Mammary epithelial cell (primary cell): ENCODE measurements at places on chromosomes 2 and 18. TPM values are rescaled to one million over a fixed set of nuclear protein-coding genes. Genes with fewer than 3 reads are reported as not detected.

- DNase-seq, result no peak
Observed at GRCh38 chr18:73254564-73254963, 386.8 kb upstream of the NETO1 start.

DNA sequence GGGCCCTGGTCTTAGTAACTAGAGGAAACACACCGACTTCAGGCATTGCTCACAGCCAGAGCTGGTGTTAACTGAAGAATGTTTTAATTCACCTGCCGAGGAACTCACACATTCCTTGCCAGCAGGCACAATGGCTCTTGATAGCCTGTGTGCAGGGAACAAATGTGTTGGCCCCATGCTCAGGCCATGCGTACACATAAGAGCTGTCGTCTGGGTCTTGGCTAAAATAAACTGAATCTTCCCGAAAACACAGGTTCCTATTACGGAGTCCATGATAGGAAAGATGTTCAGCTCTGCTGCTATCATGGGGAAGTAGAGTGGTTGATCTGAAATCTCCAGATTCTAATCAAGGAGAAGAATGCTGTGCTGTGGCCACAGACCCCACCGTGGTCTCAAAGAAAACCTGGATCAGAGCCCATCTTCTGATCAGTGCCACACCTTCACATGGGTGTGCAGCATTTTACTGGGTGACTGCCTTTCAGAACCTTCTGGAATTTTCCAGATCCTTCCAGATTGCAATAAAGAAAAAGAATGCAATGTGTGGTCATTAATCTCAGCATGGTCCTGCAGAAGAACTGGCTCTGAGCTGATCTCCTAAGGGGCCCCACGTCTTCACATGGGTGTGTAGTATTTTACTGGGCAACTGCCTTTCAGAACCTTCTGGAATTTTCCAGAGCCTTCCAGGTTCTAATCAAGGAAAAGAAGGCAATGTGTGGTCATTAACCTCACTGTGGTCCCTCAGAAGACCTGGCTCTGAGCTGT lies 17.2 kb downstream of the MBP start:
- DNase-seq, result no peak

DNA sequence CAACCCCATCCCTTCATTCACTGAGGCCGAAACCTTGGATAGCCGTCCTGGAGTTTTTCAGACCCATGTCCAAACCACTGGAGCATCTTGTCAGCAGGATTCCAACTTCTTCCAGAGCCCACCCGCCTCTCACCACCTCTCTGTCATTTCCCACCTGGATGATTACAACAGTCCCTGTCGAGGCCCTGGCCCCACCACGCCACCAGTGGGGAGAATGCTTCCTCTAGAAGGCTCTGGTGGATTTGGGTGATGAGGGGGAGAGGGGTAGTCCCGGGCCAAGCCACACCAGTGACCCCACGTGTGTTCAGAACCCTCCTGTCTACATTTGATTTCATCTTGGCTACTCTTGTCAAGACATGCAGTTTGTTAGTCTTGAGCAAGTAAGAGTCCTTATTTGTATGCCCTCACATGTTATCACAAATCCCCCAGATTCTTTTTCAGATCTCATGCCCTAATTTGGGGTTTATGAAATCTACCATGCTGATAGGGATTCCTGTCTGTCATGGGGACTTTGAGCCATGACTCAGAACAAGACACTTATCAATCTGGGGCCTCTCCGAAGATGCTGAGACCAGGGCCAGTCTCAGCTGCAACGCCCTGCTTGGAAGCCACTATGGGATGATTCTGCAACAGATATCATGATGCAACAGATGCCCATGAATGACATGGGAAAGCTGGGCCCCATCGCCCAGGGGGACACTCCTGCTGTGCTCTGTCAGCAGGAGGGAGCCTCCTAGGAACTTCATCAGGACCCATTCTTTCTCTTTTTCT lies 186.1 kb downstream of the ZFP36L2 start:
- peak; percentile 56 for DNase-seq

- no peak for DNase-seq
Observed at GRCh38 chr2:19885791-19886190, 16.0 kb downstream of the TTC32 start.

GRCh38 chr18:77088963-77089722 lies 43.4 kb downstream of the MBP start:
- peak; percentile 83 for DNase-seq

DNA sequence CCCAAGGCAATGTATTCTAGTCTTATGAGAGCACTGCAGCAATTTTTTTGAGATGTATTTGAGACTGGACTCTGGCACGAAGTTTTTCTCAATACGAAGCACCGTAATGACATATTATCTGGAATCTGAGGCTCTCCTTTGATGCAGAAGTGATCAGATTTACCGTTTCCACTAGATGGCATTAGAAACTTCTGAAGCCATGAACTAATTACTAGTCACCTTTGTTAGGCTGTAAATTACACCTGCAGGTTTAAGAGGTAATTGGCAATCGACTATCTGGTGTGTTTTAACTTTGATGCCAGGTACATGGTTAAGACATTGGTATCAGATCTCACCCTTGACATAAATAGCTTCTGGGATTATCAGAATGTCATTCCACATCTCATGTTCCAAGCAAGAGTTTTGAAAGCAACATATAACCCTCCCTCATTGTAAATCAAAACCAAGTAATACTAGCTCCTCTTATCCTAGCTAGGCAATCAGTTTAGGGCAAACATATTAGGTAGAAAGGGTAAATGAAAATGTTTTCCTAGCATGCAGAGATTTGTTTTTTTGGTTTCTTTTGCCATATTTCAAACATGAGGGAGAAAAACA lies 254.6 kb upstream of the SPRED2 start:
- no peak for DNase-seq

REG3A gene
- total RNA-seq, result not detected

AQP12A gene
- total RNA-seq, result not detected

SERPINB13 gene
- 4.8 and 12.4 TPM in 2 replicates for total RNA-seq
